Activated T-cell treated with anti-CD3 and anti-CD28 coated beads, Interleukin-2, amount 50 U/mL, for 24 hours (primary cell): ENCODE measurements at places on chromosomes 7 and 10.

DNA sequence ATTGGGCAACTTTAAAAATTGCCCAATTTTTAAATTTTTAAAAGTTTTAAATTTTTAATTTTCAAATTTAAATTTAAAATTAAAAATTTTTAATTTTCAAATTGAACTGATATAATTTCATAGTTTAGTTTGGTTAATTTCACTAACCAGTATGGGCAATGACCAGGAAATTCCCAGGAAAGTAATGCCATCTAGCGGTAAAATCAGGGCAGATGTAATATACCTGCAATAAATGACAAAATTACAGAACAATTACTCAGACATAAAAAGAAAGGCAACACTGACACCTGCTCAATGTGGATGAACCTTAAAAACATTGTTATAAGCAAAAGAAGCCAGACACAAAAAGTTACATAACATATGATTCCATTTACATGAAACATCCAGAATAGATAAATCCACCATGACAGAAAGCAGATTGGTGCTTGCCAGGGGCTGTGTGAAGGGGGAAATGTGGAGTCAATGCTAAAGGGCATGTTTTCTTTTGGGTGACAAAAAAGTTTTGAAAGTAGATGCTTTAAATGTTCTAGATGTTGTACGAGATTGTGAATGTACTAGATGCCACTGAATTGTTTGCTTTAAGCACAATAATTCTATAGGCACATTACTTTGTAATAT, 28.6 kb upstream of the SLC16A12 start:
- DNase-seq: no peak

DNA sequence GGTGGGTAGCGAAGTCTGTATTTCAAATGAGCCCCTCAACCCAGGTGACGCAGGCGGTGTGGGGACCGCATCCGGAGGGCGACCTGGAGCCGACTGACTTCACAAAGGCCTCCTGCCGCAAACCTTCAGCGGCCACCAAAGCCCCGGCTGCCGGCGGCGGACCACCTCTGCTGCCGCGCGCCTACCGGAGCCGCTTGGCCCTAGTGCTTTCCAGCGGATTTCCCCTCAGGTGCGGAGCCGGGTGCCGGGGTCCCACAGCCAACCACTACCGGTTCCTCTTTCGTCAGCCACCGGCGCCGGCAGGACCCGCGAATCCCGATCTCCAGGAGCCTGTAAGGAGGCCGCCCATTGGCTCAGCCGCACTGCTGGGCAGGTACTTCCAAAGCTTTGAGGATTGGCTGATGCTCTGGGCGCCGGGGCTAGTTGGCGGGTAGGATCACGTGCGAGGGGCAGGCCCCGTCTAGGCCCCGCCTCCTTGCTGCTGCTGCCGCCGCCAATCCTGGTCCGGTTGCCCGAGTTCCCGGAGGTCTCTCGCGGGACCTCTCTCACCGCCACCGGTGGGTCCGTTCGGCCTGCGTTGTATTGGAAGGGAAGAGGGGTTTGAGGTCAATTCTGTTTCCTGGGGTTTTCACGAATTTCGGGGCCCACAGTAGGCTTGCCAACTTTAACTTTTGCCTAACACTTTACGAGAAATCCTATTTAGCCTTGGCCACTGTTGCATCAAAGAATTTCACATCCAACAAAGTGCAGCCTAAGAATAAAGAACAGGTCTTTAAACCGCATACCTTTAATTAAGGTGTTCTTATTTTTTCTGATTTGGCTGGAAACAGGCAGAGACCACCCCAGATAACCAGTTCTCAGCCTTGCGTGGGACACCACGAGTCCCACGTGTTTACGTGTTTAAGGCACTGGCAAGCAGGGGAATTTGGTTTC, at the start of gene GSTO2:
GSTO2 (plus strand) TSS at position 472 of the 933 bp plus-strand sequence. CDS start 5,732 bp downstream, outside the sequence.
- peak; percentile 96 for DNase-seq

- no peak for DNase-seq
These were observed 142.8 kb downstream of the DNAJC1 start for GRCh38 chr10:21860718-21861117.

- DNase-seq: no peak
These were observed 265.7 kb upstream of the BMPER start for GRCh38 chr7:33639552-33640197.

DNA sequence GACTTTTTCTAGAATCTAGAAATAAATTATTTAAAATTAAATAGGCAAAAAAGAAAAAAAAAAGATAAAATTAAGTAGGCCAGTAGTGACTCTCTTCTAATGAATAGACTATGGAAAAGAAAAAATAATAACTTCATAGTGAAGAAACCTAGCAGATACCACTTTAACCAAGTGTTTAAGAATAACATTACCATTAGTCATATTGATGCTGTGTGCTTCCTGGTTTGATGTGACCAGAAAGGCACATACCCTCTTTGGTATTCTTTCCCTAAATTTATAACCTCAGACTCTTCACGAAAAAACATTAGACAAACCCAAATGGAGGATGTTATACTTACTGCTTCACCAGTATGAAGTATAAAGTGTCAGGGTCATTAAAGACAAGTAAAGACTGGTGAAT, 42.6 kb downstream of the KIF20B start:
- no peak for DNase-seq

DNA sequence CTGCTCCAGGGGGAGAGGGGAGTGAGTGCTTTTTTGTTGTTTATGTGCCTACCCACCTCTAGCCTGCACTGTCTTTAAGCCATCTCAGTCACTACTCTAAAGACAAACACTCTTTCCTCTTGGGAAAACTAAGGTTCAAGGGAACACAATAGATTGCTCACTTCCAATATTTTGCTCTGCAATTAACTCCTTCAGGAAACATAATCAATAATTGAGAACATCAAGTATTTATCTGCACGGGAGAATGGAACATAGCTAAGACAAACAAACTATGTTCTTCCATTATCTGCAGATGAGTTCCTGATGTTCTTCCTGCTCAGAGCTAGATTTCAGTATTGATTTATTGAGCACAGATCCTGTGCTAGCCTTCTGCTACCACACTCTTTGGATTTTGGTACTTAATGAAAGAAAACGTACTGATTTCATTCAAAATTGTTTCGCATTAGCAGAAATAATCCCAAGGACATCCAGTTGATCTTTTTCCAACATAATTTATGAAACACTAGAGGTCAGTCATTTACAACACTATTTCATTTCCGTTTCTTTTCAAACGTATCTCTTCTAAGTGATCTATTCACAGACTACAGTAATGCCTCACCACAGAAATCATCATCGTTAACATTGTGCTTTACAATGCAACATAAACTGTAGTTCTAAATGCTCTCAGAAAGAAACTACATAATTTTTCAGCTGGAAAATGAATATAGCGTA, 8.3 kb downstream of the NEBL start:
- no peak for DNase-seq

DNA sequence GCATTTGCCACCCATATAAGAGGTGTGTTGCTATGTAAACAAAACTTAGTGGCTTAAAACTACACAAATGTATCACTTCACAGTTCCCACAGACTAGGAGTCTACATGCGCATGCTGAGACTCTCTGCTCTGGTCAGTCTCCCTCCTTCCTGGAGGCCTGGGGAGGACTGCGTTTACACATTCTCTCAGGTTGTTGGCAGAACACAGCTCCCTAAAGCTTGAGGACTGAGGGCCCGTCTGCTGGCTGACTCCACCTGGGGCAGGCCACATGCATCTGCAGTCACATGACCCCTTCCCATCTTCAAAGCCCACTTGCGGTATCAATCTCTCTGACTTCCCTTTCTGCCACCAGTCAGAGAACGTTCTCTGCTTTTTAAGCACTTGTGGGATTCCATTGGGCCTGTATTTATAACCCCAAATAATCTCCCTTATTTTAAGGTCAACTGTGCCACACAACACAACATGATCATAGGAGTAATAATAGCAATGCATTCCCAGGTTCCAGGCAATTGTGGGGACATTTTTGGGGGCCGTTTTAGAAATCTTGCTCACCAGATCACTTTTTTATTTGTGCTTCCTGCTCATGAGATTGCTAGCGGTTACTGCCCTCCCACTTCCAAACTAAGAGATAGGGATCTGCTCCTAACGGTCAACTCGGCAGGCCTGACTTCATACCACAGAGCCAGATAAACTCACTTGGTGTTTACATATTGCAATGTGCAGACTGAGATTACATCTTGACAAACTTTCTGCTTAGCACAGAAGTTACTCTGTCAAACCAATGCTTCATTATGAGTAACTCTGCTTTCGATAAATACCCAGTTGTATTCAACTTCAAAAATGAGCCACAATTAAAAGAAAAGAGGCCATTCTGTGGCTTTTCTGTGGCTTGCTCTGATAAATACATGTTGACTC, 96.3 kb downstream of the ALOX5 start:
- peak; percentile 57 for DNase-seq

DNA sequence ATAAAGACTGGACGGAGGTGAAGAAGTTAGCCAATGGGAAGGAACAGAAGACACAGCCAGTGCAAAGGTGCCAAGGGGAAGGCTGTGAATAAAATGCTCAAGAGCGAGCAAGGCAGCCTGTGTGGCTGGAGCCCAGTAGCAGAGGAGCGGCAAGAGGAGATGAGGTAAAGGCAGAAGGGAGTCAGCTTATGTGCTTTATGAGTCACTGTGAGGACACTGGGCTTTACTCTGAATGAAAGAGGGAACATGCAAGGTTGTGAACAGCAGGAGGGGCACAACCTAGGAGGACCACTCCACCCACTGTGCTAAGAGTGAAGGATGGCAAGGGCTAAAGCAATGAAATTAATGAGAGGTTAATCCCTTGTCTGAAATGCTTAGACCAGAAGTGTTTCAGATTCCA, 129.0 kb upstream of the ODAD2 start:
- DNase-seq: no peak

DNA sequence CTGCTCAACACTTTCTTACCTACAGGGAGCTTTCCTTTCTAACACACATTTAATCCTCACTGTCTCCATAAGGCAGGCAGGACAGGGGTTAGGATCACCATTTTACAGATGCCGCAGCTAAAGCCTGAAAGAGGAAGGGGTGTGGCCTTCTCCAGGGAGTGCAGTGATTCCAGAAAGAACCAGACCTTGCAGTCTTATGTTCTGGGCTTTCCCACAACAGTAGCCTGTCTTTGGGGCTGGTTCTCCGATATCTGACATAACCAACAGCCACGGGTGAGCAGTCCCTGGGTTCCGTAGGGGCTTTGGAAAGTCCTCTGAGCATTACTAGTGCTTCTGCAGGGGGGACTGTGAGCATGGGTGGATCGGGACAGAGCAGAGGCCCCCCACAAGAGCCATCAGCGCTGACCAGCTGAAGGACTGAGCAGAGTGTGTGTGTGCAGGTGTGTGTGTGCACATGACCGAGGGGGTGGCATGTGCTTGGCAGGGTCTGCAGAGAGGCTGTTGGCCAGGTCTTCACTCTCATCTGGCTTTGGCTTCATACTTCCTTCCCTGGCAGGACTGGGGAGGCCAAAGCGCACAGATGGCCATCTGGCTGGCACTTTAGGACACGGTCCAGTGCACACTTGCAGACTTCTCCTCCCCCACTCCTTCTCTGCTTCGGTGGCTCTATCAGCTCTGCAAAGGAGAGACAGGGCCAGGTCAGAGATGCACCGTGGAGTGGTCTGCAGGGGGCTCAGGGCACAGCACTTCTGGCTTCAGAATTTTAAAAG, 400.3 kb downstream of the RPS24 start:
- no peak for DNase-seq

GRCh38 chr7:5478568-5479430, 55.2 kb upstream of the TNRC18 start:
- DNase-seq: no peak

DNA sequence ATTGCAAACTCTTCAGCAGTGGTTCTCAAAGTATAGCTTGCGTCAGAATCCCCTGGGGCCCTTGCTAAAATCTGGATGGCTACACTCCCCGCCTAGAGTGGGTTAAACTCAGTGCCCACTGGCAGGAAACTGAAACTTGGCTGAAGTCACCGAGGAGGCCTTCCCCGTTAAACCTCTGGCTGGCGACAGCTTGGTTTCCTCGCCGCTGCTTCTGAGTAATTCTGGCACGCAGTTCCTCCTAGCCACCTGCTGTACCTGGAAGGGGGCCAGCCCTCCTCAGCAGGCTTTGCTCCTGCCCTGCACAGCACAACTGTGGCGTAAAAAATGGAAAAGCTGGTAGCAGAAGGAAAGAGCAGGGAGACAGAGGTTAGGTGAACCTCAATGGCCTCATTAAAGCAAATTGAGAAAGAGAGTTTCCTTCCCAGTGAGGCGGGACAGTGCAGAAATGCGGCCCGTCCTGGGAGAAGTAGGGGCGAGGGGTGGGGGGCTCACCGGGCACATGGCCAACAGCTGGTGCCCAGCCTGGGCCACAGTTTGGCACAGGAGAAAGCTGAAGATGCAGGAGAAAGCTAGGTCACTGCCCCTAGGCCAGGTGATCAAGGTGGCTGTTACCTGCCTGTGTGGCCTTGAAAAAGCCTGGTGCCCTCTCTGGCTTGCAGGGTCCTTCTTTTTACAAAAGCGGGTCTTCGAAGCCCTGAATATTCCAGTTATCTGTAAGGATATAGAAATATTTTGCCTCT, 46.6 kb downstream of the ALOX5 start:
- peak; percentile 61 for DNase-seq
